ENCODE measurements at places on chromosomes 13 and 19. TPM values are rescaled to one million over a fixed set of nuclear protein-coding genes. Genes with fewer than 3 reads are reported as not detected.

- DNase-seq: no peak
These were observed 7.7 kb upstream of the TBC1D4 start for GRCh38 chr13:75489502-75490263.

The HPN gene
- not detected for total RNA-seq

- no peak for DNase-seq
These were observed 1.1 kb upstream of the HMGB1 start for GRCh38 chr13:30466841-30467252.

The KLK12 gene
- total RNA-seq: not detected

The DIRAS1 gene
- total RNA-seq: 7.7 TPM
